ENCODE measurements at places on chromosomes 4 and X.
A peak's percentile ranks its signal among the peaks of the same experiment; 100 is the strongest.

GRCh38 chr4:70739496-70740337 lies 18.0 kb downstream of the RUFY3 start:
- no peak for DNase-seq

DNA sequence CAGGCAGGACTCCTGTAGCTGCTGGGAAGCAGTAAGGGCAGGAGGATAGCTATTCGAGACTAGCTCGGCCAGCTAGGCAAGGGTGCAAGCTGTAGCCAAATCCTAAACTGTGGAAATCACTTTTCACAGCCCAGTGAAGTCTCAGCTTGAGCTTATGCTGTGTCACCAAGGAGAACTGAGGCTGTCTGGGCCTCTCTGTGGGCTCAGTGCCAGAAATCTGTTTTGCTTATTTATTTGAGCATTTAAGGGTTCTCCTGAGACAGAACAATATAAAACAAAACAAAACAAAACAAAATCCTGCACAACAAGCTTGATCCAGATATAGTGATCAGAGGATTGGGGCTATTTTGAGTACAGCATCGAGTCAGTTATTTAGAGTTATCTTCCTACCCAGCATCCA lies 97.5 kb downstream of the FANCB start:
- DNase-seq = no peak

GRCh38 chrX:46040001-46040400 lies 505.2 kb downstream of the ZNF674 start:
- no peak for DNase-seq

- DNase-seq = no peak
These were observed 45.3 kb downstream of the MMRN1 start for GRCh38 chr4:89939994-89940393.

DNA sequence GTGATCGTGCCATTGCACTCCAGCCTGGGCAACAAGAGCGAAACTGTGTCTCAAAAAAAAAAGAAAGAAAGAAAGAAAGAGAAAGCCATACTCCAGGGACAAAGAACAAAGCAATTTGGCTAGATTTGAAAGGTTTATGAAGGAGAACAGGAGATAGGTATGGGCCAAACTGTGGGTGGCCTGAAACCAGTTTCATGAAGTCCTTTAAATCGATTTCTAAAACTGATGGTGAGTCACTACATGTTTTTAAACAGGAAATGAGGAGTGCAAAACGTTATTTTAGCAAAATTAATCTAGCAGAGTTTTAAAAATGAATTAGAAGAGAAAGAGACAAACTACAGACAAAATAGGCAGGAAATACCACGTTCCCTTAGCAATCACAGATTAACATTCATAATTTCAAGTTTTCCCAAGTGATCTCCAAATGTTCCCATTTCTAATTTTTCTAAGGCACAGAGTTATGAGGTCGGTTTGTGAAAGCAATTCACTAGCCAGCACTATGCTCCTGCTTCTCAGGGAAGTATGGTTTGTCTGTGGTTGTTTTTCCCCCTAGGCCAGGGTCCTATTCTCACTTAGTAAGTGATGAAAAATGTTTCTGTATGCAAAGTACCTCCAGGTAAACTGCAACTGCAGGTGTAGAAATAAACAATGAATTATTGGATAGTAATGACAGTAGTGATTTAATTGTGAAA lies 190.6 kb downstream of the PPP3CA start:
- DNase-seq = no peak

GRCh38 chrX:148204195-148204594 lies 223.1 kb downstream of the FMR1NB start:
- DNase-seq = no peak

DNA sequence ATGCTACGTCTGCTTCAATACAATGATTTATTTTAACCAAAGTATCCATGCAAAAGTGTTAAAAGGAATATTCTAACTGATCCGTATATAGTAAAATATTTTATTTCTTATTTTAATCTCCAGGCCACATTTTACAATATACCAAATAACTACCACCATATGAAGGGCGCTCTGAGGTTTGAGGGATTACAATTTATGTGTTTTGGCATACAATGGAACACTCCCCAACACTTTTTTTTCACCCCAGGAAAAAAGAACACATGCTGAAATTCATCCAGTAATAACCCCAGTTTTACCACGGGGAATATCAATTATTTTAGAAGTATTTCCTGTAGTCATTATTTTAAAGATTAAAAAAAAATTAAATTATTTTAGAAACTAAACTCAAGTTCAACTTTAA lies 65.4 kb downstream of the APBB2 start:
- DNase-seq = no peak

DNA sequence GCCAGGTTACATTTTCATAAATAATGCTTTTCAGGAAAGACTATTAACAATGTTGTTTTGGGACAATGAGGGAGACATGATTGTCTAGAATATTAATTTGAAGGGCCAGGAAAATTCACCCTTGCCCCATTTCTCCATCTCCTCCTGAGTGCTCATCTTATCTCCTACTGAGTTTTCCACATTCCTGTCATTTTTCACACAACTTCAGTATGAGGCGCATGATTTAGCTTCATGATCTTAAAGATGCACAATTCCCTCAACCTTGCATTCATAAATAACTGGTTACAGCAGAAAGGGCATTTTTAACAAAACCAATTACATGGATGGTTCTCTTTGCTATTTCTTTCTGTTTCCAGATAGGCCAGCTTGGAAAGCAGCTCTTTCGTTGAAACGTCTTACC lies 1699.2 kb upstream of the IGFBP7 start:
- DNase-seq = no peak

DNA sequence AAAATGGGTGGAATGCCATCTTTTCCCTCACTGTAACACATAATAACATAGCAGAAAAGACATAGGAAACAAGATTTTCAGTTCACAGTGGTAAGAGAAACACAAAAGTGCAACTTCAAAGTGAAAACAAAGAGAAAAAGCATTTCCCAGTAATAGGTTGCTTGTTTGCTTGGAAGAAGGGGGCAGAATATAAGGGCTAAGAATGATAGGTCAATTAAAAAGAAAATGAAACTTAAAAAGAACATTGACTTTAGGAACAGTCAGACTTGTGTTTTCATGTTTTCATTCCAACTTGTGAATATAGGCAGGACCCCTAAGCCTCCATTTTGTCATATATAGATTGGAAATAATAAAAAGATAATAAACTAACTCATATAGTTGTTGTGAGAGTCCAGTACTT lies 168.2 kb upstream of the PPP3CA start:
- DNase-seq = no peak

GRCh38 chrX:41335958-41336331 lies 2.0 kb downstream of the DDX3X start:
- DNase-seq = no peak

DNA sequence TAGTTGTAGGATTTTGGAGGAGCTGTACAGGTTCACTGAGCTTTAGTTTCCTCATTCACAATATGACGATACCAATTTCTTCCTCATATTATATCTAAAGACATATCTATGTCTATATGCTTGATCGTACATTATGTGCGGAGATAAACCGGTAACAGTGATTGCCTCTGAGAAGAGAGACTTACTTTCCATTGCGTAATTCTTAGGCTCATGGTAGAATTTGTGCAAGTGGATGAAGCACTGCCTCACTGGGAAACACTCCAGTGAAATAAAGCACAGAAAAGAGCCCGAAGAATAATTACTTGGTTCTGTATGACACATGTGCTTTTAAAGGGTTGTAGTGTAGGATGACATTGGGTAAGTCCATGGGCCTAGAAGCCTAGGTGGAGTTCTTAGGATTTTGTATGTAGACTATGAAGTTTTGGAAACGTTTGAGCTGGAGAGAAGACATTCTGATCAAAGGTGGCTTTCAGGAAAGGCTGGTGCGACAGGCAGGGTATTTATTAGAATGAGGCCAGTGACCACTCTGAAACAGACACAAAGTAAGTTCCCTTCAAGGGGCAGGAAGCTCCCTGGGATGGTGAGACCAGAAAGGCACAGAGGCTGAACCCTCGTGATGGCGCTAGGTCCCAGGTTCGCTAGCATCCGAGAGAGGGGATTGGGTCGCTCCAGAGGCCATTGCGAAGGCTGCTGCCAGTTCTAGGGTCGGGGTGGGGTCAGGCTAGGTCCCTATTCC lies 649 bp upstream of the VBP1 start:
- DNase-seq = no peak

- DNase-seq = no peak
These were observed 109.9 kb downstream of the ZNF518B start for GRCh38 chr4:10347281-10347795.

DNA sequence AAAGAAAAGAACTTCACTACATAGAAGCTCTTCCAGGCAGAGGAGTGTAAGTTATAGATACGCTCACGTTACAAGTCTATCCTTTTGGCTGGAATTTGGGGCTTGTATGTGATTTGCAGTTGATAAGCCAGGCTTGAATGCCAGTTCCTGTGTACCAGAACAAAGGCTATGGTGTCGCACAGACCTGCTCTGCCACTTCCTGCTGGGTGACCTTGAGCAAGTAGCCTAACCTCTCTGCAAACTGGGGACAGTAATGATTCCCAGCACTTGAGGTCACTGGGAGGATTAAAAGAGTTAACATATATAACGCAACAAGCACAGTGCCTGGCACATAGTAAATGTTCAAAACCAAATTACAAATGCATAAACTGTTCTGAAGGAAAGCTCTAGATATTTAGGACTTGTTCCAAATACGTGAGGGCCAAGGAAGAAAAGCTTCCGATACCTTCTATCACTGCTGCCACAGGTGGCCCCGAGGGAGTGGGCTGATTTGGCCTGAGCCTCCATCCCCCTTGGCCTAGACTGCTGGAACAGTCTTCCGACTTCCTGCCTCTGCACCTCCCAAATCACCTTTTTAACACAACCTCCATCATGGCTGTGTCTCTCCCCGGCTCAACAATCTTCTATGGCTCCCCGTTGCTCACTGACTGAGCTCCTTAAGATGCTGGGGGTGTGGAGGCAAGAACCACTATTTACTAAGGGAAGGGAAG lies 1.3 kb upstream of the SOWAHD start:
- DNase-seq = no peak

DNA sequence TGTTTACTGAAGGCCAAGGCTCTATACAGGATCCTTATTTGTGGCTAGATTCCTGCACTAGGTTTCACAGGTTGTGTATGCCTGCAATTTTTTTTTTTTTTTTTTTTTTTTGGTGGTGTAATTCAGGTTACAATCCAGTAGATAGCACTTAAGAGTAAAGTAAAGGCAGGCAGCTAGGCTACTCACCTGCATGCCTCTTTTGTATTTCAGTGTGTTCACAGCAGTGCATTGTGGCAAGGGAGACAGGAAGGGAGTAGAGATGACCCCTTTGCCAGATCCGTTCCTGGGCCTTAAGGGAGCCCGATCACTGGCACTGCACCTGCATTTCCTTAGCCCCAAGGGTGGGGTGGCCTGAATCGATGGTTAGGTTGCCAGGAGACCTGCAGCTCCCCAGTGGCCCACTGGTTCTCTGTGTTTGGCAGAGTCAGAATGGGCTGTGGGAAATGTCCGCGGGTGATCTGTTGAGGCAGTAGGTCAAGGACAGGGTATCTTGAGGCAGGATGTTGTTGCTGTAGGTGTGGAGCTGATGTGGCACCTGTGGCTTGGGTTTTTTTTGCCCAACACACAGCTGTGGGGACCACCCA lies 374.9 kb upstream of the AADAT start:
- no peak for DNase-seq

DNA sequence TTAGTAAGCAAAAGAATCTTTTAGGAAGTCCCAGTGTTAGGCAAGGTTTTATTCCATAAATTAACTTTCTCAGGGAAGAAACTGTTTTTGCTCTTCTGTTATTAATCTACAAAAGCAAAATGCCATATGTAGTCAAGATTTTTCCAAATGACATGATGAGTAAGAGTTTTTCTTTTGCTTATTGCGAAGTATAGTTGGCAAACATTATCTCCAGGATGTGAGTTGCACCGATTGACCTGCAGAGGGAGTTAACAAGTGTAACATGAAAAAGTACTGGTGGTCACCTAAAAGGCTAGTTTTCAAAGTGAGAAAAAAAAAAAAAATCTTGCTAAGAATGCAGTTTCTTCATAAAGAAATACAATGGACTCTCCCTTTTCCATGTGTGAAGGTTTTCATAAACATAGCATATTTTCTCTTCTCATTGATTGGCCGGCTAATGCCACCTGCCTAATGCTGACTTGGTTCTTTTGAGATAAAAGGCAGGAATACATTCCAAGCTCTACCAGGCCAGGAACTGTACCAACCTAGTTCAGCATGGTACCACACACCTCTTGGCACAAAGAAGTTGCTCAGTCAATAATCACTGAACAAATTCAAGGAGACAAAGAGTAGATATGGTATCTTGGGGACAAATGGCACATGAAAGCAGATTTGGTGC lies 100.2 kb downstream of the LNX1 start:
- DNase-seq = peak; percentile 89

- no peak for DNase-seq
These were observed 31.6 kb downstream of the RAPGEF2 start for GRCh38 chr4:159134429-159134828.

GRCh38 chr4:126364311-126364911 lies 1049.7 kb downstream of the FAT4 start:
- DNase-seq = no peak

GRCh38 chrX:132467989-132468388 lies 20.8 kb downstream of the MBNL3 start:
- DNase-seq = no peak

GRCh38 chr4:81632581-81633299 lies 161.0 kb upstream of the RASGEF1B start:
- no peak for DNase-seq

DNA sequence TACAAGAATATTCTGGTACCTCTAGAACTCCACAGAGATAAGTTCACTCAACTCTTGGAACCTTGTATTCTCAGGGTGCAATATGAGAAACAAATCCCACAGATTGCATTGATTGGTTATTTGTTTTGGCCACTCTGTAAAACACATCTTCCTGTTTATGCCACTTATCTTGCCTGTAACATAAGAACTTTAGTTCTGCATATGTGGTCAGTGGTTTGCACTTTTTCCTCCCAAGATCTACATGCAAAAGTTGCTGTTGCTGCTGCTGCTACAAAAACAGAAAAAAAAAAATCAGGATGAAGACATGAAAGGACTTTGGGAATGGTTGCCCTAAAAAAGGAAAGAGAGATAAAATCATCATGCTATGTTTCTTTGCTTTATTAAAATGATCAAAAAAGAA lies 9.6 kb downstream of the ODAPH start:
- DNase-seq = no peak

- DNase-seq = no peak
These were observed 115.1 kb upstream of the GPM6A start for GRCh38 chr4:175927121-175927520.

DNA sequence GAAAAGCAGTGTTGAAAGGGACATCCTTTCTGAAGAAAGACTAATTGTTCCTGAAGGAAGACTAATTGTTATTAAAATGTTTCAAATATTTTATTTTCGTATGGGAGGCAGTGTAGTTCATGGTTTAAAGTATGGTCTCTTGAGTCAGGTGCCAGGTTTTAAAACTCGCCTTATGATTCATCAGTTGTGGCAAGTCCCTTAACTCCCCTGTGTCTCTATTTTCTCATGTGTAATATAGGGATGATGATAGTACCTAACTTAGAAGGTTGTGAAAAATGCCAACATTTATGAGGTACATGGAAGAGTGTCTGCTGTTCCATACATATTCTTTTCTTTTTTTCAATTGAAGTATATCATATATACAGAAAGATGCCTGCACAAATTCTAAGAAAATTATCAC lies 414.2 kb upstream of the DIPK2B start:
- no peak for DNase-seq

- DNase-seq = no peak
These were observed 38.6 kb downstream of the TRPC5 start for GRCh38 chrX:112043997-112044396.

- no peak for DNase-seq
These were observed 64.1 kb upstream of the GPR78 start for GRCh38 chr4:8516061-8516573.

GRCh38 chr4:61478340-61478739 lies 278.2 kb downstream of the ADGRL3 start:
- DNase-seq = no peak

GRCh38 chr4:122625156-122625555 lies 4.3 kb upstream of the IL21 start:
- no peak for DNase-seq

Data from GM04503 (cell line).